ENCODE measurements at places on chromosomes 2 and 18.

DNA sequence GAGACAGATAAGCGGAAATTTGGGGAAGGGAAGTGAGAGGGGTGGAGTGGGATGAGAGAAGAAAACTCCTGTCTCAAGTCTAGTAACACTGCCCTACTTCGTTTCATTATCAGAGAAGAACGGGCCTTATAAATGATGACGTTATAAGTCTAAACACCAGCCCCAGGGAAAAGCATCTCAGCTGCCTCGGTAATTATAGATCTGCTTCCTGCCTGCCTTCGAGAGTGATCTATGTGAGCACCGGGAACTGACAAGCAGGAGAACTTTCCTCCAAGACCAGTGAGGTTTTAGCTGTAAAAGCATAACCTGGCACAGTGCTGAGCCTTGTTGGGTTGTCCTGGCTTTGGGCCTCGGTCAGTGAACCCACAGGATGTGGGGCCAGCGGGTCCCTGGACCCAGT is 227.9 kb upstream of the SIX2 start:
- no peak for DNase-seq

DNA sequence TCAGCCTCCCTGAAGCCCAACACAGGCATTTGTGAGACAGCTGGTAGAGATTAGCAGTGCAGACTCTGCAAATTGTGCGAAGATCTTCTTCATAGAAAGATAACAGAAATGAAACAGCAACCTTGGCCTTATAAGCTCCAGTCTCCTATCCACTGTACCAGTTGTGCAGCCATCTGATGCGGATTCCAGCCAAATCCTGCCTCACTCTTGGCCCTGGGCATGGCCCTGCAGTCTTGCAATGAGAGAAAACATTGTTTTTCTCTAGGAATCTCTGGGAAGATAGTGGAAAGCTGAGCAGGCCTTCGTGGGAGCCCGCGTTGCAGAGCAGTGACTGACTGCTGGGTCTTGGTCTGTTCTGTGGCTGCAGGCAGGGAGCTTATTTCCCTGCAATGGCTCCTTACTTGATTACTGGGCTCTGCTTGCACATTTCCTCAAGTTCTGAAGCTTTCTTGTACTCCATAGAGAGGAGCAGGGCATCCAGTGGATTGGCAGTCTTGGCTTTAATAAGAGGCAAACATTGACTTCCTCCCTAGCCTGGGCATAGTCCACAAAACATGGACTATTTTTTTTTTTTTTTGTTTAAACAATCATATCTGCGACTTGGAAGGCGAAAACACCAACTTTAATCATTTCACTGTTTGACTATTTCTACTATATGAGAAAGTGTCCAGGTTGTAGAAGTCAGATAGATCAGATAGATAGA is 193.0 kb downstream of the ACTR3 start:
- DNase-seq = no peak

- no peak for DNase-seq
Measured at GRCh38 chr2:36528766-36529392, 69.1 kb downstream of the FEZ2 start.

- no peak for DNase-seq
Measured at GRCh38 chr2:63000801-63001200, 49.8 kb upstream of the OTX1 start.

GRCh38 chr2:127820080-127820668 is 9.2 kb upstream of the WDR33 start:
- DNase-seq = no peak

- peak; percentile 29 for DNase-seq
Measured at GRCh38 chr2:205685314-205686055, 3.2 kb downstream of the NRP2 start.
